H9 (cell line): ENCODE measurements at places on chromosomes 3 and 15. TPM values are rescaled to one million over a fixed set of nuclear protein-coding genes. Genes with fewer than 3 reads are reported as not detected.

The STARD9 gene
- 5.1 and 6.9 TPM in 2 replicates for total RNA-seq

The SPATA12 gene
- total RNA-seq: 0.11 and 0.22 TPM in 2 replicates

GRCh38 chr3:121274411-121274810 is 271.4 kb downstream of the POLQ start:
- no peaks in the 10 kb centered on the region for H3K27me3 ChIP-seq
- H3K4me1 ChIP-seq: no peaks in the 10 kb centered on the region
- H3K27ac ChIP-seq: no peak overlapping the region
- H3K36me3 ChIP-seq: no peaks in the 10 kb centered on the region
- no peak overlapping the region for H3K4me3 ChIP-seq
- DNase-seq: no peak

- H3K27ac ChIP-seq: no peak overlapping the region
- no peaks in the 10 kb centered on the region for H3K27me3 ChIP-seq
- no peaks in the 10 kb centered on the region; the same call in 1 of the 3 replicates for H3K36me3 ChIP-seq
- H3K4me3 ChIP-seq: no peak overlapping the region
- no peak for DNase-seq
- no peaks in the 10 kb centered on the region for H3K4me1 ChIP-seq
Measured at GRCh38 chr3:126102530-126102951, 18.6 kb upstream of the SLC41A3 start.
